ENCODE measurements at places on chromosomes 6 and 20.

DNA sequence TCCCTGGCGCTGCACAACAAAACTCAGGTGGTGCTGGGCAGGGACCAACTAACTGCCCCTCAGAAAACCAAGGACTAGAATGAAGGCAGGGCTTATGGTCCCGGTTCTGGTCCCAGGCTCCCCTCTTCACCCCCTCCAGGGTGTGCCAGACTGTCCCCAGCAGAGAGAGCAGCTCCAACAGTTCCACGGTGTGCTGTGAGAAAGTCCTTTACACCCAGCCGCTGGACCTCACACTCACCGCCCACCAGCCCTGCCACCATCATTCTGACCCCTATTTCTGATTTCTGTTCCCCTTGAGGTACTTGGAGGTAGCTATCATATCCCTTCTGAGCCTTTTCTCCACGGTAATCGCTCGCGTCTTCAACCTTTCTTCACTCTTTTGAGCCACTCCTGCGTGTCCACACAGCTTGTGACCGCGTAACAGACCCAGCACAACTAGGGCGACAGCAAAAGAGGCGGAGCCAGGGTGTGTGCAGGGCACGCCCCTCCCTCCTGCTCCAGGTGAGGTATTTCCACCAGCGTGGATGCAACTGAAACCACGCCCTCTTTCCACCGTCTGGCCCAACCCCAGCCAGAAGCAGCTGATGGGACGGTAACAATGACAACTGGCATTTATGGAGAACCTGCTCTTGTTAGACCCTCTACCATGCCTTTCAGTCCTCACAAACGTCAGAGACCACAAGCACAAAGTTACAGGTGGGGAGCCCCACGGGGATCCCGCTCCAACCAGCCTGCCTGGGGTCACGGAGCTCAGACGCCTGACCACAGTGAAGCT is 2.3 kb downstream of the PXDC1 start:
- DNase-seq, result no peak

GRCh38 chr20:2754424-2754823 is 46.0 kb downstream of the CPXM1 start:
- no peak for DNase-seq

GRCh38 chr20:58056921-58057686 is 171.3 kb downstream of the ANKRD60 start:
- DNase-seq, result no peak

GRCh38 chr20:10412591-10413408 is 21.2 kb downstream of the MKKS start:
- no peak for DNase-seq

- no peak for DNase-seq
Observed at GRCh38 chr6:8674126-8674525, 238.8 kb upstream of the SLC35B3 start.

DNA sequence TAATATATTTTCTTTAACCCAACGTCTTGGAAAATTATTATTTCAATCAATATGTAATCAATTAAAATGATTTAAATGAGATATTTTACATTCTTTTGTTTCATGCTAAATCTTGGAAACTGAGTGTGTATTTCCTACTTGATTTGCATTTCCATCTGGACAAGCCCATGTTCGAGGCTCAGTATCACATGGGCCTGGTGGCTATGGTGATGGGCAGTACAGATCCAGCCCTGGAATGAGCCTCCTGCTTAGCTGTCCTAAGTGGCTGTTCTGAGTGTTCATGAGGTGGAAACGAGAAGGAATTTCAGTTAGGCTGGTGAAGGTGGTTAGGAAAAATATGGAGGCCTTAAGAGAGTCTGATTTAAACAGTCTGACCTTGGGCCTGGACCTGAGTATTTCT is 73.0 kb upstream of the ATXN1 start:
- no peak for DNase-seq

DNA sequence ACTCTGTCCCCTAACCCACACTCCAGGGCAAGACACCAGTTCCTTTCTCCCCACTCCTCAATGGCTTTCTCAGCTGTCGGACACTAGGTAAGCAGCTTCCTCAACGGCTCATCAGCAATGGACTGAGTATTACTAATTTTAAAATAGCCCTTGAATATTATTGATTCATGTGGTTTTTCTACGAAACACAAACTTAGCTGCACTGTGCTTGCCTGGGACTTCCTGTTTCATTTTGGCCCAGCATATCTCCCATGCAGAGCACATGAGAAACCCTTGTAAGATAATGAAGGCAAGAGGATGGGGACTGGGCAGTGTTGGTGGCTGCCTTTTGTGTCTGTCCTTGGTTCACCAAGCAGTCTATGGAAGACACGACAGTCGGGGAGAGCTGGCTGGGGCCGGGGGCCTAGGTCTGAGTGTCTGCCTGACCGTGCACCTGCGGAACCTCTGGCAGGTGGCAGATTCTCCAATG is 48.9 kb downstream of the RNASET2 start:
- DNase-seq, result no peak

DNA sequence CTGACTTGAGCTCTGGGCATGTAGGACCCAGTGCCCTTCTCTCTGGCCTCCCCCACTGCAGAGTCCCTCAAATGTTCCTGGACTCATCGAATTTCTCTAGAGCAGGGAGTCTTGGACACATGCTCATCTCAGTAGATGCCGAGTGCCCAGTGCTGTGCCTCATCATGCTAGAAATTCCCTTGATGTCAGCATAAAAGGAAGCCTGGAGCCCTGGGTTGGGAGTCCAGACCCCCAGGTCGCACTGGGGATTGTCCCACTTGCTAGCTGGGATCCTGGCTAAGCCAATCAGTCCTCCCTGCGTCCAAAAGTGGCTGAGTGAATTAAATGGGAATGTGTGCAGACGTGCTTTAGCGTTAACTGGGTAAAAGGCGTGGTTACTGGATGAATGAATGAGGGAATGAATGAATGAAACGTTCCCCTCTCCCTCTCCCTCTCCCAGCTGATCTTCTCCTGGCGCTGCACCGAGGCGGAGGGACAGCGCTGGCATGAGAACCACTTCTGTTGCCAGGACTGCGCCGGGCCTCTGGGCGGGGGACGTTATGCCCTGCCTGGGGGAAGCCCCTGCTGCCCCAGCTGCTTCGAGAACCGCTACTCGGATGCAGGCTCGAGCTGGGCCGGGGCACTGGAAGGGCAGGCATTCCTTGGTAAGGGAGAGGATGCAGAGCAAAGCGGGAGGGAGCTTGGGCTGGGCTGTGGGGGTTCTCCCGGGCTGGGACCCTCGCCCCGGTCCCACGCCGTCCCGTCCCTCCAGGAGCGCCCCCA is 1.6 kb upstream of the TOMM6 start:
- no peak for DNase-seq

DNA sequence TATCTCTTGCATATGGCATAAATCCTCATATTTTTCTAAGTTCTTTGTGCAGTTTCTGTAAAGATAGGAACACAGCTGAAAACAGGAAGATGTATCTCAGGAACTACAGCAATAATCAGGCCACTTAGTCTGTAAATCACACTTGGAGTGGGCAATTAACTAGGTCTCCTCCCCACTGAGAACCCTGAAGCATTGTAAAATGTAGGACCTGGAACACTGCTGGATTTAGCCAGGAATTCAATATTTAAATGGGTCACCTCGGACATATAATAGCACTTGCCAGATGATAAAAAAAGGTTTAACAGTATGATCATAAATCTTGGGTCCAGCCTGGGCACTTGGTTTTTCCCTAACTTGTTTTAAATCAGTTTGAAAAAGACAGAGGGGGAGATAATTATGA is 155.0 kb downstream of the GRM1 start:
- DNase-seq, result no peak

All from SIG-M5 (cell line).